ENCODE measurements at places on chromosomes 5 and 9.
A peak's percentile ranks its signal among the peaks of the same experiment; 100 is the strongest.

- DNase-seq: no peak
Observed at GRCh38 chr5:41857989-41858388, 12.2 kb downstream of the OXCT1 start.

DNA sequence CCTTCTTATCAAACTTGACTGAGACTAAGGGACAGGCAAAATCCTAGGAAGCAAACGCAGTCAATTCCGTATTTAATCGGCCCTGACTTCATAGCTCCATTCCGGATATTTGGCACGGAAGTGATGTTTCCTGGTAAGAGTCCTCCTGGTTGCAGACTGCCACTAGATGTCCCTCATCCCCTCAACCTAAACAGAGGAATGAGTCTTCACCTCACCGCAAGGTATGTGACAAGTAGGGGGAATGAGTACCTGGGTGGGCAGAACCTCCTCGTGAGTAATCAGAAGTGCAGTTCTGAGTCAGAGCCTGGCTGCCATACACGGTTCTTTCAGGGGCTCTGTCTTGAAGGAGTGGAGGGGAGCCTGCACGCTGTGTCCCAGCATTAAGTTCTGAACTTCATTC is 173.6 kb downstream of the MUSK start:
- DNase-seq: no peak

DNA sequence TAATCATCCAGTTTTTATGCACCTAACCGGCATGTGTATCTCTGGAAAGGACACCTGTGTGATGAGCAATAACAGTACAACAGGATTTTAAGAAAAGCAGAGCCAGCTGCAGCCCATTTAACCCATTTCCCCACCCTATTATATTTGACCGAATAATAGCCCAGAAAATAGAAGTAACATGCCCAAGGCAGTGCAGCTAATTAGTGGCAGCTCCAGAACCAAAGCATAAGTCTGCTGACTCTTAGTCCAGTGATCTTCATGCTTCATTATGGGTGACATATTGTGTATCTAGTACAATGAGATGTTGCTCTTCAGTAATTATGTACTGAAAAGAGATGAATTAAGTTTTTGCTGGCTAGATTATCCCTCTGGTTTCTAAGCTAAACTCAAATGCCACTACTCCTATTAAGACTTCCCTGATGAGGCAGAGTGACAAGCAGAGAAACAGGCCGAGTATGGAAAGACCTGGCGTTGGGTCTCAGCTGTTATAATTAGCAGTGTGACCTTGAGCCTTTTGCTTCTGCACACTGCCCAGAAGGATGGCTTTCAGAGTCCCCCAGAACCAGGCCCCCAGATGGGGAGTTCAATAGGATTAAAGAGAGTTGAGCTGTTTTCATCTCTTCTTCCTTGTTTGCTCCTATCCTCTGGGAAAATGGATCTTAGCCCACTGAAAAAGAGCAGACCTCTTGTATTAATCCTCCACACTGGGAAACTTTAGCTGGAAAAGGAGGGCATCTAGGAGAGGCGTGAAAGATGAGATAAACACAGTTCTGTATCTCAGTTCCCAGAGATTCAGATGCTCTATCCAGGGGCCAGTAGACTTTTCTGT is 10.8 kb upstream of the C1QTNF3 start:
- no peak for DNase-seq

DNA sequence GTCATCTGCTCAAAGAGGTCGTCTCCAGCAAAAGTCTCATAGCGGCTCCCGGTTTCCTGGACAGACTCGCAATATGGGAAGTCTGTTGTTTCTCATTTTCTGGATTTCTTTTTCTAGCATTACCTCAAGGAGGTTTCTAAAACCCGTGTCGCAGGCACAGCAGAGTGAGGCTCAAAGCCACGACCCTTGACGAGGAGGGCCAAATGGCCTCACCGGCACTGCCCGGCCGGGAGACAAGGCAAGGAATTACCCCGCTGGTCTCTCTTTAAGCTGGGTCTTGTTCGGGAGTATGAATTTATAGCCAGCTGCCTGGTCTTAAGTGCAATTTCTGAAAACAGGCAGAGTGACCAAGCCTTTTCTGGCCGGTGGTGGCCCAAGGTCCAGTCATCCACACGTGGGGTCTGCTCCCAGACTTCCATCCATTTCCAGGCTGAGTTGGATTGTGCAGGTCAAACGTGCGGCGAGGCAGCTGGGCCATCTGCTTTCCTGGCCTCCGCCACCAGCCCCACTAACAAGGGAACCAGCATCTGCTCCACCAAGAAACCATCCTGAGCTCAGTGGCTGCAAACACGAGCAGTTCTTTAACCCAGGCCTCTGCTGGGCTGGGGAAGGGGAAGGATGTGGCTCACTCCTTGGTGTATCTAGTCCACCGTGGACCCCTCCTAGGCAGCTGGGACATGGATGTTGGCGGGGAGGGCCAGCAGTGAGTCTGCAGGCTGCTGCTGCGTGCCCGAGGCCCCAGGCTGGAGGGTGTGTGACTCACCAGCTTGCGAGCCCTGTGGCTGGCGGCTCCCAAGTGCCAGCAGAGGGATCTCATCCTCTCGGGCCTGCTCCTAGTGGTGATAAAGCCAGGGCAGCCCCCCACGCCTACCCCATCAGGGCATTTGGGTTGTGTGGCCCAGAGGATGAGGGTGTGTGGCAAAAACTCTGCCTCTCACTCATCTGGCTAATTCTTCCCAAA is 55.6 kb upstream of the COL5A1 start:
- no peak for DNase-seq

- DNase-seq: no peak
Observed at GRCh38 chr5:34551911-34552433, 104.2 kb upstream of the RAI14 start.

GRCh38 chr5:124932791-124933600 is 186.6 kb upstream of the ZNF608 start:
- DNase-seq: no peak

DNA sequence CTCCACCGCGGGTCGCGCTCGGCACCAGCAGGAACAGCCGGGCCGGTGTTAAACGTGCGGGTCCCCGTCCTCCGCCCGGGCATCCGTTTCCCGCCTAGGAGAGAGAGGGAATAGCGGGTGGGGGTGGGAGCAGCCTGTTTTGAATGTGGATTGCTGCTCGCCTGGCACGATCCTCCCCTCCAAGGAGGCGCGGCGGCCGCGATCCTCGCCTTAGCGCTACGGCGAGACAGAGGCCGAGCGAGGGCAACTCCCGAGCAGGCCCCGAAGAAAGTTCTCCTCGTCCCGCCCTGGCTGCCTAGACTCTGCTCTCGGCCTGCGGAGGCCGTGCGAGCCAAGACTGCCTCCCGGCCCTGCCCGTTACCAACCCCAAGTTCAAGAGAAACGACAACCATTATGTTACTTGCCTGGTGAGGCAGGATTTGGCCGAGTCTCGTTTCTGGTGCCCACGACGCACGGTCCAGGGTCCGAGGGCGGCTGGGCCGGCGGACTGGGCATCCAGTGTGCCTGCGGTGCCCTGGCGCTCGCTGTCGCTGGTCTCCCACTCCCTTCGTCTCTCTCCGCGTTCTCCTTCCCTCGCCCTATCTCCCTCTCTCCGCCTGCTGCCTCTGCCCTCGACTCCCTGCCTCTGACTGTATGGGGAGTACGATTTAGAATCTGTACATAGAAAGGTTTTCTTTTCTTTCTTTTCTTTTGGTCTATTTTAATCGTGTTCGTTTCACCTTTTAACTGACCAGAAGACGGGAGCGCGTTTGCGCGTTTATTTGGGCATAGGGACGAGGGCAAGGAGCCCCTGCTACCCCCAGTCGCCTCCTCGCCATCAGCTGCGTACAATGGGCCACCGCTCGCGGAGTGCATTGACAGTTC is 724 bp downstream of the NR2F1-AS1 start:
- peak; percentile 52 for DNase-seq

DNA sequence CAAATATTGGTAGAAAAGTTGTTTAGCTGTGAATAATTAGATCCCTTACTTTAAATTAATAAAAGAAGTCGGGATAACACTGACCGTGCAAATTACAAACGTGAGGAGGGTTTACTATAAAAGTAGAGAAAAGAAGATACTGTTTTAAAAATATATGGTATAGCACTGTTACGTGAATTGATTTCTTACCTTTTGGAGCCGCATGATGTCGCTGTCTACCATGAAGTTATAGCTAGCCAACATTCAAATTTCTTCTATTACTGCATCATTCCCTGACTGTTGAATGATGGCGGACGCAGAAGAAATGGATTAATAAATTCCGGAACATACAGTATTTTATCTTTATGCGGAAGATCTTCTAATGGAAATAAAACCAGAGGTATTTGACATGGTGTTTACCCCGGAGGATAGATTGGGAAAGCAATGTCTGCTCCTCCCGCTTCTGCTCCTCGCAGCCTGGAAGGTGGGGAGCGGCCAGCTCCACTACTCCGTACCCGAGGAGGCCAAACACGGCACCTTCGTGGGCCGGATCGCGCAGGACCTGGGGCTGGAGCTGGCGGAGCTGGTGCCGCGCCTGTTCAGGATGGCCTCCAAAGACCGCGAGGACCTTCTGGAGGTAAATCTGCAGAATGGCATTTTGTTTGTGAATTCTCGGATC is at the start of gene PCDHA6:
TSS of gene PCDHA6 (plus strand) at position 257 of the 658 bp plus-strand sequence. CDS start at position 389, 132 bp downstream.
- peak; percentile 2 for DNase-seq

- no peak for DNase-seq
Observed at GRCh38 chr5:37615184-37615583, 224.7 kb downstream of the GDNF start.

DNA sequence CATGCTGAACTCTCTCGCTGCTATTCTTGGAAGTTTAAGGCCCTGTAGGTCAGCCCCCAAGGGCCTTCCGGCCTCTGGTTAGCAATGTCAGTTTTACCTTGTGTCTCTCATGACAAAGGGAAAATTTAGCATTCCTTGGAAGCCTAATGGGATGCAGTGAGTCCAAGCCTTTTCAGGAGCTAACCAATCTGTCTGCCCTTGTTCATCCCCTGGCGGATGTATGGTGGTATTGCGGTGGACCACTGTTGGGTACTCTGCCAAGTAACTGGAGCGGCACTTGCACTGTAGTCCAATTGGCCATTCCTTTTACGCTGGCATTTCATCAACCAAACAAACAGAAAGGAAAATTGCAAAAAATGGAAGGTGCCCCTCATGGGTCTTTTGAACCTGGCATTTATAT is 318.4 kb upstream of the NMUR2 start:
- DNase-seq: no peak

DNA sequence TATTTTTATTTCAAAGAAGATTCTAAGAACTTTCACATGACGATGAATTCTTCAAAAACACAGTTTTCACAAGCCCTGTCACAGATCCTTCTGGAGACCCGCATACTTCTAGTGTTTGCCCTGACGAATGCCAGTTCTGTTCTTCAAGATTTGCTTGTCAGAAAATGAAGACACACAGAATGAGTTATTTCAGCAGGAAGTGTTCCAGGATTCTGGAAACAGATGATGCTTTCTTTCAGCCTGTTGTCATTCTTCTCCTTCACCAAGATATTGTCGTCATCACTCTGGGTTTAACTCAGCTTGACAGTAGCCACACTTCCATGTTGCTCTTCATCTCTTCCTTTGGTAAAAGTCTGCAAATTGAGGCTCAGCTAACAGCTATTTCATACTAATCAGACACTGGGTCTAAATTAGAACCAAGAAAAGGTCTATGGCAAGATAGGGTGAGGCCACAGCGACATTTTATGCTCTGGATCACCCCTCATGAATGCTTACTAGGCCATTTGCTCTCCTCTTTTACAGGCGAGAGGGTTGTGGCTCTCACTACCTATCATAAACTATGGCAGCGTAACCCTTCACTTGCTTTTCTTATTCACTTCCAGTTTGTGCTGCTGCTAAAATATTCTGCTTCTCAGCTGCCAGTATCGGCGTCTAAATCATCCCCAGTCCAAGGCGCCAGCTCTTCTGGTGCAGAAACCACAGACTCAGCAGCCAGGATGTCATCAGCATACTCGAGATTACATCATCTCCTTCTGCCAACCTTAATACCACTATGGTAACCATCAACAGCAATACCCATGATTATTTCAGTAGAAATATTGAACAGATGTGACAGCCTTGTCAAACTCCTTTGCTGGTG is 159.6 kb upstream of the TBCA start:
- DNase-seq: peak; percentile 55

- no peak for DNase-seq
Observed at GRCh38 chr9:92680166-92681119, 10.5 kb upstream of the IPPK start.

GRCh38 chr5:172505403-172505759 is 51.1 kb upstream of the SH3PXD2B start:
- DNase-seq: no peak

DNA sequence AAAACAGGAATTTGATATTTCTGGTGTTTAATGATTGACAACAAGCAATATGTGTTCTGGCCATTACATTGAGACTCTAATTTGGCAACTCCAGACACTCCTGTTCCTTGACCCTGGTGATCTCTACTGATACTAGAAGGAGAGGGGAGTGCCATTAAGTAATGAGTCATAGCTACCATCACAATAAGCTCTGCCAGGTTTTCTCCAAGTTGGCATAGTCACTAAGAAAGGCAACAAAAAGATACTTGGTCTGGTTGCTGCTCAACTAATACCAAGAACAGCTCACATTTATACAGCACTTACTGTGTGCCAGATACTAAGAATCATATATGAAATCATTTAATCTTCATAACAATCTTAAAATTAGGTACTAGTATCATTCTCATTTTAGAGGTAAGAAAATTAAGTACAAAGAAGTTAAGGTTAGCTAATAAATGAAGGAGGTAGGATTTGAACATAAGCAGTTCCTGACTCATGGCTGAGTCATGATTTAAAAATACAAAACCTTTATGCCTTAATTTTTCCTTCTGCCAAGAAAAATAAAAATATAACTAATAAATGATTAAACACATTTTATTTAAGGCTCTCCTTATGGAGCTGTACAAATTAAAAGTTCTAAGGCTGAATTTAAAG is 19.9 kb upstream of the PRXL2C start:
- DNase-seq: no peak

Data from erythroblast (primary cell).